ENCODE measurements at places on chromosomes 13 and 19.

DNA sequence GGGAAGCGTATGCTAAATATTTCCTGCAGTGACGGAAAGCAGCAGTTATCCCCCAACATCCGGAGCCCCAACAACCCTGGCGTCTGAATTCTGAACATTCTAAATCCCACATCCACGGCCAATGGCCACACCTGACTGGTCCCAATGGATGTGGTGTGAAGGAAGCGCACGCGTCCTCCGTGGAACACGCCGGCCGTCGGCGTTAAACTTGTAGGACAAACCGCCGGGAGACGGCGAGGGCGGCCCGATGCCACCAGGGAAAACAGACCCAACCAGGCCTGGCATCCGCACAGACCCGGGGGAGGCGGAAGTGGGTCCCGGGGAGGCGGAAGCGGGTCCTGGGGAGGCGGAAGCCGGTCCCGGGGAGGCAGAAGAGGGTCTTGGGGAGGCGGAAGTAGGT is 3.2 kb downstream of the SHC2 start:
- DNase-seq, result no peak

- DNase-seq, result no peak
These were observed 90.3 kb downstream of the LRCH1 start for GRCh38 chr13:46643165-46643777.

DNA sequence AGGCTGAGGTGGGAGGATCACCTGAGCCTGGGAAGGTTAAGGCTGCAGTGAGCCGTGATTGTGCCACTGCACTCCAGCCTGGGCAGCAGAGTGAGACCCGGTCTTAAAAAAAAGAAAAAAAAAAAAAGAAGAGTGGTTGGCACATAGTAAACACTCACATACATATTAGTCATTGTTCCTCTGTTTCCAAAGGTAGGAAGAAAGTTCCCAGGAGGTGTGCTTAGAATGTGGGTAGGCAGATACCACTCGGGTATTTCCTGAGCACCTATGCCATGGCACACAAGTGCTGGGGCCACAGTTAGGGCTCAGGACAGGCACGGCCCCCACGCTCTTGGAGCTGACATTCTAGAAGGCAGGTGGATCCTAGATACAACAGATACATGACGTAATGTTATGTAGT is 41.4 kb downstream of the SIPA1L3 start:
- DNase-seq, result no peak

DNA sequence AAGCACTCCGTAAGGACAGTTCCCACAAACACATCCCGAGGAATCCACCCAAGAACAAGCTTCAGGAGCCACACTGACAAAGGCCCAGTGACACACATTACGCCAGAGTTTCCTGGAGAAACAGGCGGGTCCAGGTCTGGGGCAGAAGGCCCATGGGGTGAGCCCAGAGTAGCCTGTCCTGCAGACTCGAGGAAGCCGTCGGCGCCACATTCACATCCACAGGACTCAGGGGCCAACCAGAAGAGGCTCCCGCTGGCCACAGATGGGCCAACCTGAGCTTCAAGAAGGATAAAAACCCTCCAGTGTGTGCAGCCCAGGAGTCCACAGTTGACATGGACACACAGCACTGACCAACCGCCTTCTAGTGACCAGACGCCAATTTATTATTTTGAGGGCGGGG is 31.3 kb downstream of the GRTP1 start:
- DNase-seq, result no peak

- no peak for DNase-seq
These were observed 448.3 kb downstream of the EFNB2 start for GRCh38 chr13:106087201-106087600.

GRCh38 chr19:44745341-44745831 is 3.1 kb upstream of the BCL3 start:
- peak; percentile 92 for DNase-seq

All from fibroblast of pulmonary artery (primary cell).